A549 treated with AZD2906 at 1 μM for 4 hours (cell line): ENCODE measurements at places on chromosomes 6 and 20. TPM values are rescaled to one million over a fixed set of nuclear protein-coding genes. Genes with fewer than 3 reads are reported as not detected.

Gene DLK2
- 5.6 to 9.0 TPM (median 8.9 TPM) in 5 replicates for total RNA-seq

Gene ESF1
- total RNA-seq, result 18.0 to 30.2 TPM (median 19.6 TPM) in 5 replicates

Gene PSMA7
- total RNA-seq, result 494 to 584 TPM (median 580 TPM) in 5 replicates

Gene ACSS1
- total RNA-seq, result 15.2 to 21.8 TPM (median 18.5 TPM) in 5 replicates

Gene GPLD1
- 0.81 to 1.2 TPM (median 1.0 TPM) in 5 replicates for total RNA-seq

Gene SLC26A8
- 0.02 to 0.07 TPM in 2 of 5 replicates, not detected in the others for total RNA-seq

Gene HCRTR2
- total RNA-seq, result not detected in 5 replicates

Gene ATP6V1G2
- total RNA-seq, result 0.62 to 1.1 TPM (median 0.93 TPM) in 5 replicates

Gene TULP1
- total RNA-seq, result not detected in 5 replicates

Gene TTLL9
- 0.03 to 0.12 TPM in 2 of 5 replicates, not detected in the others for total RNA-seq

Gene TTBK1
- total RNA-seq, result 0.03 to 0.06 TPM (median 0.03 TPM) in 5 replicates

Gene CST2
- 0.84 to 1.6 TPM (median 1.4 TPM) in 5 replicates for total RNA-seq

Gene MOXD1
- total RNA-seq, result 1.3 to 1.7 TPM (median 1.5 TPM) in 5 replicates

Gene OPN5
- not detected in 5 replicates for total RNA-seq

Gene FRK
- 0.95 to 1.4 TPM (median 1.1 TPM) in 5 replicates for total RNA-seq

Gene PTCRA
- total RNA-seq, result not detected in 5 replicates

Gene CNR1
- total RNA-seq, result 1.8 to 2.4 TPM (median 1.9 TPM) in 5 replicates

Gene SMOC2
- 0.03 to 0.06 TPM (median 0.05 TPM) in 3 of 5 replicates, not detected in the others for total RNA-seq

Gene THBS2
- total RNA-seq, result 0.02 to 0.05 TPM (median 0.03 TPM) in 4 of 5 replicates, not detected in the other

Gene CYP24A1
- total RNA-seq, result 48.3 to 76.0 TPM (median 65.1 TPM) in 5 replicates

Gene GNAS-AS1
- not detected in 5 replicates for total RNA-seq

Gene ZSWIM1
- total RNA-seq, result 4.9 to 5.9 TPM (median 5.8 TPM) in 5 replicates

Gene FHL5
- total RNA-seq, result not detected in 5 replicates

Gene CALHM4
- total RNA-seq, result not detected in 5 replicates

Gene SLC35D3
- 0.05 to 0.09 TPM (median 0.09 TPM) in 4 of 5 replicates, not detected in the other for total RNA-seq

Gene SCUBE3
- total RNA-seq, result 0.04 to 0.06 TPM (median 0.05 TPM) in 5 replicates

Gene HMGCLL1
- total RNA-seq, result 0.06 to 0.30 TPM (median 0.09 TPM) in 5 replicates

Gene GJA10
- not detected in 5 replicates for total RNA-seq
